H1 (cell line): ENCODE measurements at places on chromosomes 11 and 22. TPM values are rescaled to one million over a fixed set of nuclear protein-coding genes. Genes with fewer than 3 reads are reported as not detected.

- no peak overlapping the region for H3K27ac ChIP-seq
- H3K36me3 ChIP-seq = no peaks in the 10 kb centered on the region
- no peaks in the 10 kb centered on the region; the same call in 1 of the 2 replicates for H3K27me3 ChIP-seq
- no peak for DNase-seq
- no peak overlapping the region for H3K4me3 ChIP-seq
- H3K4me1 ChIP-seq = peaks cover 14% of the 10 kb centered on the region
Measured at GRCh38 chr11:114775875-114776621, 97.7 kb downstream of the NXPE2 start.

GRCh38 chr22:46156031-46156430 is 5.7 kb downstream of the PPARA start:
- peaks cover 16% of the 10 kb centered on the region for H3K27me3 ChIP-seq
- no peak overlapping the region for H3K4me3 ChIP-seq
- no peak for DNase-seq

- DNase-seq = no peak
- no peaks in the 10 kb centered on the region for H3K27me3 ChIP-seq
- no peaks in the 10 kb centered on the region for H3K36me3 ChIP-seq
- H3K27ac ChIP-seq = no peak overlapping the region
Measured at GRCh38 chr11:33899400-33900037, 7.6 kb upstream of the LMO2 start.

GRCh38 chr22:29772170-29772641 is 5.0 kb downstream of the UQCR10 start:
- DNase-seq = no peak
- no peak overlapping the region for H3K4me3 ChIP-seq
- no peaks in the 10 kb centered on the region for H3K27me3 ChIP-seq
- H3K27ac ChIP-seq = no peak overlapping the region

The CDPF1 gene
- total RNA-seq = 8.8 and 9.7 TPM in 2 replicates
